Retina (tissue), 1 donor: ENCODE measurements at places on chromosomes 2 and 18.
A peak's percentile ranks its signal among the peaks of the same experiment; 100 is the strongest.

DNA sequence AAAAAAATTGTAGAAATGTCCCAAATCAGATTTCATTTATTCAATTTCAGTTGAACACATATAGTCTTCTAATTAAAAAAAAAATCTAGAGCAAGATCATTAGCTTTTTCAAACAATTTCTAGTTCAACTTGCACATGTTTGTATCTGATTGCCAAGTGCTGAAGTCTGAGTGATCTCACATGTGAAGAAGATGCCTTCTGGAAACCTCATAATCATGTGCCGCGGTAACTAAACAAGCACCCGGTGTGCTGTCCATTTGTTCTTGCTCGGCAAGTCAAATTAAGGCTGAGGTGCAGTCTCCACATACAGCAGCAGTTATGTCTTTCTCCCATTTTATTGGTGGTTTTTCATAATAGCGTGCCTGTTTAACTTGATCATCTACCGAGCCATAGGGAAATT lies 18.7 kb downstream of the CABLES1 start:
- no peak for DNase-seq

DNA sequence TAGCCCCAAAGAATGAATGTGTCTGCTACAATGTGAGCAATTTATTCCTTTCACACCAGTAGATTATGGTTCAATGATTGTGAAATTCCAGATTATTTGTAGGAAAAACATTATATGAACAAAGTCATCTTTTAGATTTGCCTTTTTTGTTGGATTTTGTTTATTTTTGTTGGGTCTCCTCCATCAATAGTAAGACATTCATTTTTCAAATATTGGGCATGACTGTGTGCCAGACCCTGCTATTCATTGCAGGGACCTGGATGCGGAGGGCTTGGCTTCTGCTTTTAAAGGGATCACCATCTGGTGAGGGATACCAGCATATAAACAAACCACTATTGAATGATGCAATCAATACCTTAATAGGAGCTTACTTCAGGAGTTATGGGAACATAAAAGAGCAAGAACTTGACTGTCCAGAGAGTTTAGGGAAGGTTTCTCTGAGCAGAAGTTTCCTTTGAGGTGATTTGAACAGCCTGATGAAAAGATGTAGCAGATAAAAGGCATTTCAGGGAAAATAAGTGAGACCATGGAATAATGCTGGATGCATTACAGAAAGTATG lies 486.7 kb downstream of the EPHA4 start:
- DNase-seq = no peak

- DNase-seq = no peak
These were observed 485.2 kb downstream of the PTPRM start for GRCh38 chr18:8052237-8052701.

DNA sequence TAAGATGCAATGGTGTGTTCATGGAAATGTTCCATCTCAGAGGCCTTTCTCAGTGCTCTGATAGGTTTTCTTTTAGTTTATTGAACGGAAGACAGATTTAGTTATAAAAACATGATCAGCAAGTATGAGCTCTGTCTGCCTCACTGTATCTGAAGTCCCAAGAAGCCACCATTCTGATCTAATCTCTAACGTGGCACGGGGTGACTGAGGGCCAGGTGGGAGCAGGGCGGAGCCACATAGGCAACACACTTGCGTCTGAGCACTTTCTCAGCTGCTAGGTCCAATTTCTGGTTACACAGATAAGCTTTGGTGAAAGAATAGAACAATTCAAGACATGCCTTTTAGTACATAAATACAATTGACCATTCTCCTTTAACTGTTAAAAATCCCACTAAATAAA lies 60.4 kb downstream of the SNTG2 start:
- DNase-seq = no peak

DNA sequence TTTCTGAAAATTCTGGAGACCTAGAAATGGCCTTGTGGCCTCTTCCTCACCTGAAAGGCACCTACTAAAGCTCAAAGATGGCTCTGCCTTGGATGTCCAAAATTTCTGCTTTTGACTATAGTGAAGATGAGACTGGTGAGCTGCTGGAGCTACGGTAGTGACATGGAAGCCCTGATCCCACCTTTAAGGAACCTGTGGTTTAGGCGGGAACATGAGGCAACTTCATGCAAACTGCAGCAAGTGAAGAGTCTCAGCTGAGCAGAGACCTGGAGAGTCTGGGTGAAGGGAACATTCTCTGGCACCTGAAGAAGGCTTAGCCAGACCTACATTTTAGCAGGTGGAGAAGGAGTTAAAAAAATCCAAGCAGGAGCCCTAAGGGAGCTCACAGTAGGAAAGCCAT lies 40.0 kb downstream of the GORASP2 start:
- DNase-seq = no peak

DNA sequence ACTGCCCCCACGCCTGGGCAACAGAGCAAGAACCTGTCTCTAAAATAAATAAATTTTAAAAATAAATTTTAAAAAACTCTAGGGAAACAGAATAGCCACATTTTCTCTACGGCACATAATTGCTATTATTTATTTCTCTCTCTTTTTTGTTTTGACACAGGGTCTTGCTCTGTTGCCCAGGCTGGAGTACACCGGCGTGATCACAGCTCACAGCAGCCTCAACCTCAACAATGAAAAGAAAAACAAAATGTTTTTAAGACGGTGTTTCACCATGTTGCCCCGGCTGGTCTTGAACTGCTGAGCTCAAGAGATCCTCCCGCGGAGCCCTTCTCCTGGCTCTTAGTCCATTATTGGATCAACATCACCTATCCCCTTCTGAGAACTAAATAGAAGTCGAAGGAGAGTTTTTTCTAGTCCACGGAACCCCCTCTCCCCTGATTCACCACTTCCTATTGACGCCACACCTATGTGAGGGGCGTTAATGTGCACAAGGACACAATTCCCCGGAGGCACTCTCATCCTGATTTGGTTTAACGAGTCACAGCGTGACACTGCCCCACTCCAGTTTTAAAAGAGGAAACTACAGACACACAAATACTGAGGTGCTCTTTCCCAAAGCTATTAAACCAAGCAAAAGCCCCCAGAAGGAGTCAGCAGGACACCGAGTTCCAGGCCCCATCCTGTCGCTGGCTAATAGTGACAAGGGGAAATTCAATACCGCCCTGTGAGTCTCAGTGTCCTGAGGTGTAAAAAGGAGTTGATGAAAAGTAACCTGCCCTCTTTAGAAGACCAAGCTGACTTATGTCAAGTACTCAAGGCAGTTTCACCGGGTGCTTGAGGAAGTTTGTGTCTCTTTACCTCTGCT lies 1.1 kb downstream of the NPC1 start:
- peak; percentile 30 for DNase-seq

- no peak for DNase-seq
These were observed 43.7 kb downstream of the TMEM37 start for GRCh38 chr2:119475225-119475856.

DNA sequence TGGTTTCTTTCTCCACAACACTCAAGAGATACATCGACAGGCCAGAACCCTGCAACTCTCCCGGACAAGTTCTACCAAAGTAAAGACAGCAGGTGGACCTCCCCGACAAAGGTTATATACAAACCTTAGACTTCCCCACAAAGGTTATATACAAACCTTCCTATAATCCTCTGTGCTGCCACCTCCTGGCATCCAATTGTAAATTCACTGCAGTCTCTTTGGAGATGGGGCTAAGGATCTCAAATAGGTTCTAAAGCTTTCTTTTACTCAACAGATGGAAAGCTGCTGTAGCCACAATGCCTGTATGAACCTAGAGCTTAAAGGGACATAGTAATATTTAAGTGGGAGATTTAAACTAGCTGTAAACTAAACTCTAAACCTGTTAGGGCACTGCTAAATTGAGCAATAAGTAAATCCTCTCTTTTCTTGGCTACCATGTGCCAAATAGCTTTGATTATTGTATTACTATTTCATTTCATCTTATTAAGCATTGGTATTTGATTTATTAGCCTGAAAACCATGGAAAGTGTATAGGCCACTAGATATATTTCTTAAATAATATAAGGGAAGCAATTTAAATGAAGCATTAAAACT lies 9.8 kb upstream of the MREG start:
- peak; percentile 15 for DNase-seq

DNA sequence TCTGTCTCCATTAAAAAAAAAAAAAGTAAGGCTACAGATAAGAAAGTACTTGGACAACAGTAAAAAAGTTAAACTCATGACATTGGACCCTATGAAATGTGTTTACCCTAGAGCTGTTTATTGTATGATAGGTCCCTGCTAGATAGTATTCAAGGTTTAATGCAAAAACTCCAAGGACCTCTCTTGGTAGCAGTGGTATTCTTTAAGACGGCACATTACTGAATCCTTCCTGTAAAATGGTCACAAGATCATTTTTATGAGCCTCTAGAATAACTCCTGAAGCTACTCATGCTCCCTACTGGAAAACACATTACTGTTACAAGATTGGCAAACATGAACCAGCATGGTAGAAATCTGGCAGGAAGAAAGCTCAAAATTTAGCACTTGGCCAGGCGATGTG lies 38.8 kb downstream of the GALM start:
- DNase-seq = no peak

DNA sequence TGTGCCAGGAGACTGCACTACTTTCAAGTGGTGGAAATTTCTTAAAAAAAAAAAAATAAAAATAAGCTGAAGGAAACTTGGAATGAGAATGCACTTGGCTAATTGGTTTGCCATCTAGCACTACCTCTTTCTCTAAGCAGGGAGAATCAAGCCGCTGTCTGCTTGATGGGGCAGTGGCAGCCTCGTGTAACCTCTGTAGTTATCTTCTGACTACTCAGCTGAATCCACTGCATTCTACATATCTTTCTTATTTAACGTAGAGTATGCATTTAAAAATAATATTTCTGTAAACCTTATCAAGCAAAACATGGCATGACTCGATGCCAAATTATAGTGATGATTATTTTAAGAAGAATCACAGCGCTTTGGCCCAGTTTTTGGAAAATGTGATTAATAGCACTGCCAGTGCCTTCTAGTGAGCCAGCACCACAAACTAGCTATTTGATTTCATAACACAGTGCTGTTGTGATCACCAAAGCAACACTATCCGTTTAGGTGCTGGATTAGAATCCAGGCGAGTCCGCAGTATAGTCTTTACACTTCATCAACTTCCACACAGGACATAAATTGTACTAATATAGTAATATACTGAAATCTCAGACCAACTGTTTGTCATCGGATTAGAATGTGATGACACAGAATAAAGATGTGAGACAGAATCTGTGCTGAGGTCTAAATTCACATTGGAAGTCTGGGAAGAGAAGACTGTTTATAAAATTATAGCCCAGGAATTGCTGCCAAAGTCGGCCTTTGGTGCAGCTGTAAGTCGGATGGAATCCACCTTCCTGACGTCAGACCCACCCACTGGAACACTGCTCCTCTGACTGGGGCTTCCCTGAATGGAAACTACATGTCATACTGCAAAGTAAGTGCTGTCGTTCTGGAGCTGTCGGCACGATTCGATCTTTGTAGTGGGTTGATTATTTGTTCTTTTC lies 136.5 kb upstream of the ETAA1 start:
- no peak for DNase-seq

DNA sequence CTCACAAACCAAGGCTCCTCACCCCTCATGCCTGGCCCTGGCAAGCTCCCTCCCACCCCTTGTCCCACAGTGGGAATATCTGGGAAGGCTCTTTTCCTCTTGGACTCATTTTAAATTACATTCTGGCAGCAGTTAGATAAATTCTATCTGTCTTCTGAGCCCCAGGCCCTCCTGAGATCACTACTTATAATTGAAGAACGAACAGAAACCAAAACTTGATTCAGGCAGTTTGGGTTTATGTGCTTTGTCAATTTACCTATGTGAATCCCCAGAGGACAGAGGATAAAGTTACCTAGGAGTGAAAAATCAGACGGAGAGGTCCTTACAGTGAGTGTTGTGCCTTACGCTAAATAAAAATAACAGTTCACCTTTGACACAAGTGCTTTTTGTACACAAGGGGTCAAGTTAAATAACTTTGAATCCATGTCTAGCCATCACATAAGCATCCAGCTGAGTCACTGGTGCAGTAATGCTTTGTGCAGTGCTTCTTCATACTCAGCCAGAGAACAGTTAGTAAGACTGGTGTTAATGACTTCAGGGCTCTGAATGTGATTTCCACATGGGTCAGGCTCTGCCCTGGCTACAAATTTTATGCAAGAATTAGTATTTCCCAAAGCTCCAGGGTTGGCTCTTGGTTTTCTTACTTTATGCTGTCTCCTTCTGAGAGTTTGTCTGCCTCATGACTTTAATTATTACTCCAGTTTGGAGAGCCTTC lies 329.3 kb downstream of the INSIG2 start:
- no peak for DNase-seq

- DNase-seq = peak; percentile 22
These were observed 121.0 kb upstream of the XPO1 start for GRCh38 chr2:61658841-61659780.

DNA sequence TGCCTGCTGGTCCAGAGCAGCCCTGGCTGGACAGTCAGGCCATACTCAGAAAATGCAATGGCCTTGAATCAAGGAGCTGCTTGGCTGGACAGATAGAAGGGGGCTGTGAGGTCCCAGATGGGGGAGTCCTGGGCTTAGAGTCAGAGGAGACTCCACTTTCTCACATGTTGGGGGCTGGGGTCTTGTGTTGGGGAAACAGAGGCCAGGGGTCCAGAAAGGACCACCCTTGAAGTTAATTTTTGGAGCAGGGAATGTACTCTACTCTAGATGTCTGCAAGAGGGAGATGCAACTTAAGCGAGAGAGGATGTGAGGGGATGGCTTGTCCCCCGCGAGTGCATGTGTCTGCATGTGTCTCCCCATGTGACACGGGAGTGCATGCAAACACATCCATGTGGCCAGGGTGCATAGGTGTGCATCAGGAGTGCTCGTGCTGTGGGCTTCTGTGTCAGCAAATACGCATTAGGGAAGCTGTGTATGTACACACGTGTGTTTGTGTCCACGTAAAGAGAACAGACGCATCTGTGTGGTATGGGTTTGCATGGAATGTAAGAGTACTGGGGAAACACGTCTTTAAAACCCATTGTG lies 303.2 kb downstream of the MYCN start:
- DNase-seq = no peak

- no peak for DNase-seq
These were observed 7.2 kb downstream of the PASK start for GRCh38 chr2:241142063-241142462.

DNA sequence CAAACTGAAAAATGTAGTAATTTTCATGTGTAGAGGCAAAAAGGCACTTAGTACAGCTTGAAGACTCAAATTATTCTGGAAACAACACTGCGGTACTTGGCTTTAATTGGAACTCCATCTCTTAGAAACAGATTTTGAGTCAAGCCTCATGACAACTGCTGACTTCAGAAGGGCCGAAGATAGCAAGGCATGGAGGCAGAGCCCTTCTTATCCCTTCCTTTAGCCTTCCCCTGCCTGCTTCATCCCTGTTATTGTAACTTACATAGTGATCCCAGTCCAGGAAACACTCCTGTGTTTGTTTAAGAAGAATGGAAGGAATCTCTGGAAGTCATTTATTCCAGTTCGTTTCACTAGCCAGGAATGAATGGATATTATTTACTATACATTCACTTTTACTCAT lies 110.9 kb upstream of the FAM98A start:
- DNase-seq = no peak

GRCh38 chr2:29620890-29621289 lies 300.5 kb downstream of the ALK start:
- DNase-seq = no peak

- DNase-seq = peak; percentile 11
These were observed 153.3 kb downstream of the METTL4 start for GRCh38 chr18:2417861-2418610.

GRCh38 chr2:194735837-194736542 lies 921.0 kb upstream of the SLC39A10 start:
- no peak for DNase-seq

GRCh38 chr2:119292226-119292625 lies 68.6 kb downstream of the STEAP3 start:
- DNase-seq = peak; percentile 17
